ENCODE measurements at places on chromosomes 3 and 15. TPM values are rescaled to one million over a fixed set of nuclear protein-coding genes. Genes with fewer than 3 reads are reported as not detected.

SLC12A1 gene
- not detected for total RNA-seq

DNA sequence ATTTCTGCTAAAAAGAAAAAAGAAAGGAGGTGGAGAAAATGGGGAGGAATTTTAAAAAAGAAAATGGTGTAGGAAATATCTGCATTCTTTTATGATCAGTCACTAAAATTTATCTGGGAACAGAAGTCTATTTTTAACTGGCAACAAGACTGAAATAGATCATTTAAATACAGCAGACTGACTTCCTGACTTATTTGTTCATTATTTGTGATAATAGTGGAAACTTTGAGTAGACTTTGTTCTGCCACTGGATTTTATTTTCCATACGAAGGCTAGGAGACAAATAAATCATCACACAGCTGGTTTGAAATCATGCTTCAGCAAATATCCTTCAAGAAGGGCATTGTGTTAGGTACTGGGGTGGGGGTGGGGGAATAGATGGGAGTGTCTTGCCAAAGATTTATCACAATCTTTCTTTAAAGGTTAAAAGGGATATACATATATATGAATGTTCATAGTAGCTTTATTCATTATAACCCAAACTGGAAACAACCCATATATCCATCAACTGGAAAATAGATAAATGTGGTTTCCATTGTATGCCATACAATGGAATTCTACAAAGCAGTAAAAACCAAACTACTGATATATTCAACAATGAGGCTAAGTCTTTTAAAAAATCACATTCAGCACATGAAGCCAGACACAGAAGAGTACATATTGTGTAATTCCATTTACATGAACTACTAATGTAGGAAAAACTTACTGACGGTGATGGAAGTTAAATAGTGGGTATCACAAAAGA, 4.7 kb upstream of the CLASP2 start:
- no peak overlapping the region for H3K4me3 ChIP-seq
- H3K27ac ChIP-seq, result no peak overlapping the region
- no peaks in the 10 kb centered on the region for H3K36me3 ChIP-seq
- H3K27me3 ChIP-seq, result no peaks in the 10 kb centered on the region
- no peaks in the 10 kb centered on the region for H3K4me1 ChIP-seq

GRCh38 chr3:131658771-131659170, 156.0 kb upstream of the MRPL3 start:
- H3K4me3 ChIP-seq, result no peak overlapping the region
- no peak overlapping the region for H3K27ac ChIP-seq
- no peaks in the 10 kb centered on the region for H3K36me3 ChIP-seq
- H3K27me3 ChIP-seq, result no peaks in the 10 kb centered on the region
- DNase-seq, result peak; percentile 40
- H3K4me1 ChIP-seq, result peaks cover 20% of the 10 kb centered on the region

- DNase-seq, result no peak
- H3K4me1 ChIP-seq, result no peaks in the 10 kb centered on the region
- no peak overlapping the region for H3K4me3 ChIP-seq
- H3K27me3 ChIP-seq, result no peaks in the 10 kb centered on the region
Measured at GRCh38 chr3:143120716-143121240, 1.2 kb downstream of the CHST2 start.

Data from PC-9 (cell line).